Renal pelvis (tissue), 12 donors: ENCODE measurements at places on chromosomes 2 and 18. TPM values are rescaled to one million over a fixed set of nuclear protein-coding genes. Genes with fewer than 3 reads are reported as not detected.

- no peak for DNase-seq
These were observed 38.0 kb downstream of the HJURP start for GRCh38 chr2:233816334-233816733.

GRCh38 chr2:182543741-182544525 lies 117.1 kb upstream of the PDE1A start:
- DNase-seq = no peak

GRCh38 chr2:238651306-238652052 lies 196.4 kb upstream of the TWIST2 start:
- no peak for DNase-seq

GRCh38 chr2:171327043-171327496 lies 106.7 kb downstream of the METTL8 start:
- peak; percentile 15 for DNase-seq

DNA sequence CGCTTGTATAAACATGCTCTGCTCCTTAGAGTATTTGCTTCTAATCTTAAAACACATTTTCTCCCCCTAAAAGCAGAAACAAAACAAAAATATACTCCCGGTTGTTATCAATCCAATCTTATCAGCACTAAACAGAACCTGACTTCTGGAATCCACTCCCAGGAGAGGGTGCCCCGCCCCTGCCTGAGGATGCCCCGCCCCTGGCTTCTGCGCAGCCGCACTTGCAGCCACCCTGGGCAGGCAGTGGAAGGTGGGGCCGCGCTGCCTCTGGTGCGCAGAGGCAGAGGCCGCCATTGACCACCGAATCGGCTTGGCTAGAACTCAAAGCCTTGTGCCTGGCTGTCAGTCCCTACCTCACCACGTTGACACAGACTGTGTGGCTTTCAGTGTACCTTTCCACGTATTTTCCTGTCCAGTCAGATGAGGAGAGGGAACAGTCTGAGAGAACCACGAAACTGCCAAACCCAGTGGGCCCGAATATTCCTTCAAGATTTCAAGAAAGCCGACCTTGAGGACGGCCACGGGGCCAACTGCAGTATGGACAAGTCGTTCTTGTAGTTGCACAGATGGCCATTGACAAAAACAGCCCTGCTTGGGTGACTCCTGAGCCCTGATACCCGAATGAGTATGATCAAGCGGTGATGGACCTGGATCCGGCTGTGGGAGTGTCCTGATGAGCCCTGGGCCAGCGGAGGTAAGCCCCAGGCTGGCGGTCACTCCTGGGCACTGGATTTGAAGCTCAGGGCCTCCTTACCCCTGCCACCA lies 46.2 kb upstream of the ARHGAP28 start:
- no peak for DNase-seq

GRCh38 chr18:23631746-23632145 lies 31.0 kb downstream of the ANKRD29 start:
- no peak for DNase-seq

DNA sequence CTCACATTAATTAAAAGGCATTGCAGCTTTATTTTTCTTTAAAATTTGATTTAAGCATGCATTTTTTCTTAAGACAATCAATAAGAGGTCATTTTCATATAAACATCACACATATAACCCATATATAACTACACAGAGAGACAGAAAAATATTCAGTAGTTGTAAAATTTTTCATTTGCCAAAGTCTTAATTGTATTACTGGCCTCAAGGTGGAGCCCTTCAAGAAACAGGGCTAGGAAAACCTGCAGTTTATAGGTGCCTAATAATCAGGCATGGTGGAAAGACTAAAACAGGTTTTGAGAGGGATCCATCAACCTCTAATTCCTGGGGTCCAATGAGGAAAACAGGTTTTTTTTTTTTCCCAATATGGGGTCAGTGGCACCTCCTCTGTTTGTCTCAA lies 71.3 kb upstream of the ZNF804A start:
- DNase-seq = no peak

DNA sequence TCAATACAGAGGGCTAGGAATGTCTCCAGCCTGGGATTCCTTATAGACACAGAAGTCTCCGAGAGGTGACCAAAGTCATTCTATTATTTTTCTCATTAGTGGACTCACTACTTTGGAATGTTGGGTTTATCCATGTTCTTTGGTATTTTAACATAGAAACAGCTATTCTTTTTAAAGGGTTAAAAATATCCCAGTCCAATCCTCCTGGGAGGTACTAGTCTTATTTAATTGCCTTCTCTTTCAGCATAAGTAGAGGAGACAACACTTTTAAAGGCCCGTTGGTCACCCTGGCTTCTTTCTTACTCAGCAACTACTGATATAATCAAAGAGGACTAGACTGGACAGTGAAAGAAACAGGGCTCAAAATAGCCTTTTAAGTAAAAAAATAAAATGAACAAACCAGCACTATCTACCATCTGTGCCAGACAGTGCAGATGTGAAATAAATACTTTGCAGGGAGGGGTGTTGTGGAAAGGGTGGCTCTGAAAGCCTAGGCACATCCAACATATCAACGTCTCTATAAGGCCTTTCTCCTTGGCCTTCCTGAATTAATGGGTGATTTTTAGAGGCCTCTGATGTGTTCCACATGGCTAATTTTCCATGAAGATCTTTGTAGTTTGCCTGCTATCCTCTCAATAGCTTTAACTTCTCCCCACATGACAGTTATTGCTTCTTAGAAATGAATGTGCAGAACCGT lies 334.4 kb upstream of the THUMPD2 start:
- DNase-seq = no peak

- DNase-seq = no peak
These were observed 306.5 kb upstream of the TNP1 start for GRCh38 chr2:217166241-217166850.

GRCh38 chr2:165192729-165193128 lies 11.1 kb downstream of the SCN3A start:
- no peak for DNase-seq

The LRATD1 gene
- polyA plus RNA-seq = 19.3 TPM

The FKBP7 gene
- polyA plus RNA-seq = 50.7 TPM

The DOK1 gene
- polyA plus RNA-seq = 10.1 TPM

The UGT1A5 gene
- polyA plus RNA-seq = not detected

The MC4R gene
- not detected for polyA plus RNA-seq

The ERBB4 gene
- polyA plus RNA-seq = 49.7 TPM

The GPR75 gene
- polyA plus RNA-seq = 3.9 TPM
